ENCODE measurements at places on chromosomes 13 and 19.

GRCh38 chr19:6279620-6279930 is 200 bp downstream of the MLLT1 start:
- no peak for DNase-seq

DNA sequence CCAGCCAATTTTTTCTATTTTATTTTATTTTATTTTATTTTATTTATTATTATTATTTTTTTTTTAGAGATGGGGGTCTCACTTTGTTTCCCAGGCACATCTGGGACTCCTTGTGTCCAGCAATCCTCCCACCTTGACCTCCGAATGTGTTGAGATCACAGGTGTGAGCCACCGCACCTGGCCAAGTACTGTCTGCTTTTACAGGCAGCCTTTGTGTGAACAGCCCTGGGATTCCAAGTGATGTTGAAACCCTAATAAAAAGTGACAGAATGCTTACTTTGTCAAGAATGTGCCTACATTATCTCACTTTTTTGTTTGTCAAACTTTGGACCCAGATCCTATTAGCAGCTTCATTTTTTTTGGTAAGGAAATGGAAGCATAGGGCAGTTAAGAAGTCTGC is 220.1 kb upstream of the EDNRB start:
- DNase-seq = no peak

DNA sequence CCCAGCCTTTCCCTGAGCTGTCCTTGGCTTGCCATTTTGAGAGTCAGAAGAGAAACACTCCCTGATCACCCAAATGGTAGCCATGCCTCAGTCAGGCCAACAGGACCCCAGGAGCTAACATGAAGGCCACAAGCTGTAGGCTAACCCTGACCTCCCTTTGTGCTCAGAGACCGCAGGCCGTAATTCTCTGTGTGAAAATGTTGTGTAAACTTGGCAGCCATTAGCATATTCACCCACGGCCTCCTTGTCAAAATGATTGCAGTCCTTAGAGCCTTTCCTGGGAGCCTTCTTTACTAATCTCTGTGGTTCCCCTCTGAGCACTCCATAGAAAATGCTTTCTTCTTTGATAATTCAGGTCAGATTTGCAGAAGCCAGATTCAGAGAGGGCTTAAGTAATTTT is 418.9 kb downstream of the COG6 start:
- DNase-seq = no peak

- no peak for DNase-seq
Measured at GRCh38 chr13:90557626-90558025, 789.9 kb upstream of the MIR17HG start.

DNA sequence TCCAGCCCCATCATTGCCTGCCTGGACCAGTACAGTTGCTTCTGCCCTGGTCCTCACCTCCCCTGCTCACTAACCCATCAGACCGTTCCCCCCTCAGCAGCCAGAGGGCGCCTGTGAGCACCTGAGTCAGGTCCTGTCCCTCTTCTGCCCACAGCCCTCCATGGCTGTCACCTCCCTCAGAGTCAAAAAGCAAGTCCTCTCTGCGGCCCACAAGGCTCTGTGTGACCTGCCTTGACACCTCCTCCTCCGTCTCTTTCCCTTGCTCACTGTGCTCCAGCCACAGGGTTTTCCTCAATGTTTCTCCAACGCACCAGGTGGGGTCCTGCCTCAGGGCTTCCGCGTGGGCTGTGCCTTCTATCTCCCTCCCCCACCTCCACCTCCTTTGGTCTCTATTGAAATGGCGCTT is 29.4 kb upstream of the PTPRS start:
- DNase-seq = peak; percentile 52

DNA sequence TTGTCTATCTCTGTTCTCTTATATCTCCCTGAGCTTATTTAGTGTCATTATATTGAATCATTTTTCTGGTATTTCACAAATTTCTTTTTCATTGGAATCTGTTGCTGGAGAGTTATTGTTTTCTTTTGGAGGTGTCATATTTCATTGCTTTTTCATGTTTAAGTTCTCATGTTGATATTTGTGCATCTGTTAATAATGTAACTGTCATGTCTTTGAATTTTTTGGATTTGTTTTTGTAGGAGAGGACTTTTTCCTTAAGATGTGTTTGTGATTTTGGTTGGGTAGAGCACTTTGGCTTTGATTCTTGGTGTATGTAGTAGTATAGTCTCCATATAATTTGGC is 64.0 kb downstream of the DNAJC3 start:
- no peak for DNase-seq

DNA sequence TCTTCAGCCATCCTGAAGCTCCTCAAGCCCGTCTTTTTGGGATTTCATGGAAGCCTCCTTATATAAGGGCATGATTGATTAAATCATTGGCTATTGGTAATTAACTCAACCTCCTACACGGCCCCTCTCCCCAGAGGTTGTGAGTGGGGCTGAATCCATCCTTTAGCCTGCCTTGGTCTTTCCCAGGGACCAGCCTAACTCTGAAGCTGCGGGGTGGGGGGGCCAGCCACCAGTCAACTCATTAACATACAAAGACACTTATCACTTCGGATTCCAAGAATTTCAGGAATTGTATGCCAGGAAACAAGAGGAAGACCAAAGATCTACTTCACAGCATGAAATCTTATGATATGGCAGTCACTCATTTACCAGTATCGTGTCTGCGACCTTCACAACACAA is 9.9 kb downstream of the COL4A1 start:
- no peak for DNase-seq

GRCh38 chr19:41998246-41999020 is 4.4 kb upstream of the ATP1A3 start:
- DNase-seq = peak; percentile 49

- no peak for DNase-seq
Measured at GRCh38 chr19:18496980-18497256, 25.0 kb downstream of the ELL start.

DNA sequence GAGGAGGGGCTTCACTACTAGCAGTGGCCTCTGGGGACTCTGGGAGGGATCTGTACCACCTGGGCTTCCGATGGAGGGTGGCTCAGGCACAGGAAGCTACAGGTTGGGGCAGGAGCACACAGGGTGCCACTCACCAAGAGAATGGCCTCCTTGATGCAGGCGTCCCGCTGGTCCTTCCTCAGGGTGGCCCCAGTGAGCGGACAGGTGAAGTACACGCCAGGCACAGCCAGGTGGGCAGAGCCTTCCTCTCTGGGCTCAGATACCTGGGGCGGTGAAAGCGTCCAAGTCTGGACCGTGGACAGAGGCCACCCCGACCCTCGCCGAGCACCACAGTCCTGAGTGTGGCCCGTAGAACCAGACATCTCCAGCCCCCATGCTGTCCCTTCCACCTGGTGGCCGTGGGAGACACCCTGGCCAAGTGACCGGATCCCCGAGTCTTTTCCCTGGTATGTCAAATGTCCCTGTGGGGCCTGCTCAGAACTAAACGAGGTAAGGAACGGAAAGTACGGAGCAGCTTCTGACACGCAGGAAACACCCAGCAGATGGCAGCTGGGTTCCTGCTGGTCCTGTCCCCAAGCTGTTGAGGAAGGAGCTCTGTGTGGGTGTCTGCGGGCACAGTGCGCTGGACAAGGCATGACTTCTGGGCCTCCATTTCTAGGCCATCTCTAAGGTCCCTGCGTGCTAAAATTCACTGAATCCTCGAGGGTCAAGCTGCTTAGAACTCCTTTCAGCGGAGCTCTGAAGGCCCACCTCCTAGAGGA is 5.2 kb downstream of the UBXN6 start:
- no peak for DNase-seq

- peak; percentile 33 for DNase-seq
Measured at GRCh38 chr19:2048104-2048958, 2.7 kb downstream of the MKNK2 start.

DNA sequence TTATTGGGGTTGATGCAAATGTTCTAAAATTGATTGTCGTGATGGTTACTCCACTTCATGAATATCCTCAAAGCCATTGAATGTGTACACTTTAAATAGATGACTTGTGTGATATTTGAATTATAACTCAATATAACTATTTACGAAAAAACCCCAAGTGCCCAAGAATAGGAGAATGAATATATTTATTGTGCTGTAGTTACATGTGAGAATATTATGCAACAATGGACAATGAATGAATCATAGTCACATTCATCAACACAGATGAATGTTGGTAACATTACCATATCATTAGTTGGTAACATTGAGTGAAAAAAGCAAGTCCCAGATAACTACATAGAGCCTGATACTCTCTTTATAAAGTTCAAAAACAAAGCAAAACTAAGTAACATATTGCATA is 127.8 kb upstream of the UBL3 start:
- DNase-seq = no peak

GRCh38 chr13:75368167-75368566 is 113.8 kb downstream of the TBC1D4 start:
- DNase-seq = no peak

GRCh38 chr19:16824658-16825311 is 4.4 kb upstream of the SIN3B start:
- no peak for DNase-seq

GRCh38 chr13:32432856-32433255 is 4.9 kb upstream of the N4BP2L1 start:
- DNase-seq = no peak

DNA sequence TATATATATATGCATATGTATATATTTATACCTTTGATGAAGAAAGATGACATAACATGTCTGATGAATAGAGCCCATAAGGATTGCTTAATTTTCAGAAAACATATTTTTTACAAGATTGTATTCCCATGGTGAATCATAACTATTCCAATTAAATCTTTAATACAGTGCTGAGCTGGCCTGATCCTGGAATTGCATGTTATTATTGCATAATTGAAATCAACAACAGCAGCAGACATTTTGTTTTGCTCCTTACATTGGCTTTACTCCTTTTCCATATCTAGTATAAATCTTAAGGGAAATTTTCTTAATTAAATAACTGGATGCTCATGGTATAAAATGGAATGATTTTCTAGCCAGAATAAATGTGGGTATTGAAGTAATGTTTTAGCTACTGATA is 22.0 kb downstream of the POSTN start:
- DNase-seq = no peak

DNA sequence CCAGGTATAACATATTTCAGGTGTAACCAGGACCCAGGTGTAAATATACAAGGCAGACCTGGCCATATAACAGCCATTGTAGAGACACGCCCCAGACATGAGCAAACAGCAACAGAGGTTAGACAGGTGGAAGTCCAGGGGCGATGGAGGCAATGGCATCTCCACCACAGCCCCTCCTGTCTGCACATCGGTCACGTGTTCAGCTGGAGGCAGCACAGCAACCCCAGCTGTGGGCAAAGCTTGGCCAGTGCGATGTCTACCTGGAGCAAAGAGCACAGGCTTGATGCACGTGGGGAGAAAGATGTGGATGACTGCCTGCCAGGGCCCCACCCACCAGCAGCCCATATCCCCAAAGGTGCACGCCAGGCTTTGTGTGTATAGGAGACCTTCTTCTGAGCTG is 4.4 kb downstream of the CYP4F2 start:
- DNase-seq = no peak

DNA sequence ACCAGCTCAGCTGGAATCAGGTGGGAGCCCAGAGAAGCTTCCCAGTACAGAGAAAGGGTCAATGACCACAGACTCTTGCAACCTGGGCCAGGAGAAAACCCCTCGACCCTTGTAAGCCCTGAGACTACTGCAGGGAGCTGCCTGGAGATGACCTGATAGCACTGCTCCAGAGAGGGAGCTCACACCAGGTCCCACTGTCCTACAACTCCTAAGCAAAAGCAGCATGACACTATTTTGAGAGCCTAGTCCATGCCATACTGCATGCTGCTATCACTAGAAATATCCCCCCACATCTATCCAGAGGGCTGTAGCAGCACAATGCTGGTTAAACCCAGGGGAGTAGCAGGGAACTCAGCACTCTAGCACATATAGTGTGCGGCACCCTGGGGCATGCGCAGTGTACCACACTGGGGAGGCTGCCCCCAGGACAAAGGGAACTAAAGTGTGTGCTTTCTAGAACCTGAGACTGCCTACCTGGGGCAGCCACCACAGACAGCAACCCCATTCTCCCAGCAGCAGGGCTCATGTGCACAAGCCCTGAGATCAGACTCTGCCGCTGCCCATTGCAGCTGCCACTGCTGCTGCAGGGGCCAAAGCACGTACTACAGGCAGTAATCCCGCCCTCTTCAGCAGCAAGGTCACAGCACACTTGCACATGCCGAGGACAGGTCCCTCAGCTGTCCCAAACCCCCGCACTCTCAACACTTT is 27.1 kb upstream of the N4BP2L1 start:
- no peak for DNase-seq

DNA sequence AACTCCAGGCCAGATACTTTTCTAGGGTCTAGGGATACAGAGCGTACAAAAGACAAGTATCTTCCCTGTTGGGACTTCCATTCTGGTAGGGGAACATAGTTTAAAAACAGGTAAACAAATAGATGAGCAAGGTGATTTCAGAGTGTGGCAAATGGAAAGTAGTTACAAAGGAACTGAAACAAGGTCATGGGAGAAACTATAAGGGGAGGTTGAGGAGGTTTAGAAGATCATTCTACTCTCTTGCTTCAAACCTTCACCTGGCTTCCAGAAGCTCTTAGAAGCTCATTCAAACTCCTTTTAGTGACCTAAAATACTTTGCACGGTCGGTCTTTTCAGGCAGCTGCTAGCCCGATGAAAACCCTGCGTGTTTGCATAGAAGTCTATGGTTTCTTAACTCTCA is 9.1 kb downstream of the FFAR2 start:
- no peak for DNase-seq

GRCh38 chr13:93689333-93689732 is 462.7 kb downstream of the GPC6 start:
- DNase-seq = no peak

DNA sequence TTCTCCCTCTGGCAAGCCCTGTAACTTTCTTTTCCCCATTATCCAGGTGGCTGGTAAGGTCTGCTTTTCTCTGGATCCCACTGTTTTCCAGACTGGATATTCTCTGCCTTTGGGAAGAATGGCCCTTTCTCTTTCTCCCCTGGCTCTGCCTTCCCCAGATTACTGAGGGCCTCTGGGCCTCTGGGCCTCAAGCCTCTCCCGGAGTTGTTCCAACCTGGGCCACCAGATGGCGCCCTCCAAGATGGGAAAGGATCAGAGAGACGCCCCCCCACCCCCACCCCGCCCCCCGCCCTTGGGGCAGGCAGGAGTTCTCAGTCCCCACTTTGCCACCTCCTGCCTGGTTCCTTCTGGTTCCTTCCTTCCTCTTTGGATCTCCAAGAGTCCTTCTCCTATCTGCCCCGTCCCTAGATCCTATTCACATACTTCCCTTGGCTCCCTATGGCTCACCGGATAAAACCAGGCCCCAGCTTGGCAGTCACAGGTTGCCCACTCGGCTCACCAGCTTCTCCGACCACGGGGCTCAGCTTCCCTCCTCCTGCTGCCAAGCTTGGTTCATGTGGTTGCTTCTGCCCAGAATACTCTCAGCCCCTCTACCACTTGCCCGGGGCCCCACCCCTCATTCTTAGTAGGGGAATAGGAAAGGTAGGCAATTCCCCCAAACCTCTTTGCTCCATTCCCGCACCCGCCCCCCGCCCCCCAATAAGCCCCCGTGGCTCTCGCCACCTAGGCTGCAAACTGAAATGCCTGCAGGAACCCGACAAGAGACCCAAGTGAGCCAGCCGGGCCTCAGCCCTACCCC is 13.1 kb downstream of the EPS8L1 start:
- DNase-seq = peak; percentile 86

GRCh38 chr13:51967482-51968446 is 43.5 kb downstream of the ATP7B start:
- DNase-seq = no peak

Measured in Right ventricle myocardium superior (tissue), 1 donor.